ENCODE measurements at places on chromosomes 13 and 19. TPM values are rescaled to one million over a fixed set of nuclear protein-coding genes. Genes with fewer than 3 reads are reported as not detected.
A peak's percentile ranks its signal among the peaks of the same experiment; 100 is the strongest.

- no peak for DNase-seq
Measured at GRCh38 chr19:19466201-19466600, 49.1 kb downstream of the TSSK6 start.

- DNase-seq = no peak
Measured at GRCh38 chr13:109383683-109384082, 402.7 kb downstream of the IRS2 start.

DNA sequence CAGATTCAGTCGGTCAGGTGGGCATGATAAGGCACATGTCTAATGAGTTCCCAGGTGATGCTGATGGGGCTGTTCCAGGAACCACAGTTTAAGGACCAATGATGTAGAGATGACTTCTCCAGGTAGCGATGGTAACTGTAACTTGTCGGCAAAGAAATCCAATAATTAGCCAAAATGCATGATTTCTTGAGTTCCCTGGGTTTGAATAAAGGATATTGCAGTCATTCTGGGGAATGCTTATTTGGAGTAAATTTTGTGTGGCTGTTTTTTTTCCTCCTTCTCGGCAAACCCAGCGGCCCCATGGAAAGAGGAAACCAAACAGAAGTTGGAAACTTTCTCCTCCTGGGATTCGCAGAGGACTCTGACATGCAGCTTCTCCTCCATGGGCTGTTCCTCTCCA lies at the start of gene OR7C2:
Gene OR7C2 (plus strand): TSS at position 301 of the 400 bp plus-strand sequence. CDS start 0 bp downstream, at position 301.
- DNase-seq = no peak

GRCh38 chr13:65336916-65337315 lies 1893.2 kb downstream of the PCDH9 start:
- no peak for DNase-seq

DNA sequence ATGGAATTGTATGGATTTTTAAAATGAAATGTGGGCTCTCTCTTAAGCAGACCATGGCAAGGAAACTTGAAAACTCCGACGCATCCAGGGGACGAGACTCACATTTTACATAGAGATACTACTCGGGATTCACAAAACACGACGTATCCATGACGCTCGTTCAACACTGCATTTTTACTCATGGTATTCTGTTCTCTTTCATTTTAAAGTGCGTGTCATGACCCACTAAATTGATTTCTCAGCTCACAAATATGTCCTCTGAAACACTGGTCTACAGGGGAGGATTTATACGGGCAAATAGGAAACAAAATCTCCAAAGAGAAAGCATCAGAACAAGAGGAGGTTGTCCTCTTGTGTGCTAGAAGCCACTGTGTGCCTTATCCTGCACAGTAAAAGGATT lies 523.5 kb downstream of the MYO16 start:
- DNase-seq = no peak

GRCh38 chr13:101838323-101838722 lies 385.8 kb downstream of the ITGBL1 start:
- no peak for DNase-seq

GRCh38 chr13:96804174-96804573 lies 190.1 kb downstream of the OXGR1 start:
- no peak for DNase-seq

GRCh38 chr19:16373532-16373931 lies 48.9 kb downstream of the KLF2 start:
- DNase-seq = no peak

The PSG11 gene
- total RNA-seq = not detected

The PCP2 gene
- total RNA-seq = 1.7 TPM

The FPR1 gene
- total RNA-seq = 4.3 TPM

GRCh38 chr19:18086590-18087138 lies at the start of gene IL12RB1:
TSS of gene IL12RB1 (minus strand) at chr19:18086934. CDS start at chr19:18086823, 111 bp downstream.
- no peak for DNase-seq

The ANGPTL8 gene
- total RNA-seq = not detected

DNA sequence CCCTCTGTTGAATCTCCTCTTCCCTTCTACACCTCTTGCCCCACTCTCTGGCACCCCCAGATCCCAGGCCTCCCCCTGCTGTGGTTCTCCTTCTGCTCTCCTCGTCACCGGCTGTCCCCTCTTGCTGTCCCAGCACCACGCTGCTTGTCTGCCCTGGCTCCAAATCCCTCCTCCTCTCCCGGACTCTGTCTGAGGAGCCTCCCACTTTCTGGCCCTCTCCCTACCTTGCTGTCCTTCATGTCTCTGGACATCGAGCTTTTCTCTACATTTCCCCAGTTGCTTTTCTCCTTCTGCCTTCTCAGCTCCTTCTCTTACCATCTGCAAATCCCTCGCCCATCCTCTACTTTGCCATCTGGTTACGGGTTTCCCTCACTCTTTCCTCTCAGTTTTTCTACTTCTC lies 1.2 kb downstream of the ZNF347 start:
- DNase-seq = no peak

- DNase-seq = no peak
Measured at GRCh38 chr13:102003848-102004570, 397.8 kb downstream of the FGF14 start.

DNA sequence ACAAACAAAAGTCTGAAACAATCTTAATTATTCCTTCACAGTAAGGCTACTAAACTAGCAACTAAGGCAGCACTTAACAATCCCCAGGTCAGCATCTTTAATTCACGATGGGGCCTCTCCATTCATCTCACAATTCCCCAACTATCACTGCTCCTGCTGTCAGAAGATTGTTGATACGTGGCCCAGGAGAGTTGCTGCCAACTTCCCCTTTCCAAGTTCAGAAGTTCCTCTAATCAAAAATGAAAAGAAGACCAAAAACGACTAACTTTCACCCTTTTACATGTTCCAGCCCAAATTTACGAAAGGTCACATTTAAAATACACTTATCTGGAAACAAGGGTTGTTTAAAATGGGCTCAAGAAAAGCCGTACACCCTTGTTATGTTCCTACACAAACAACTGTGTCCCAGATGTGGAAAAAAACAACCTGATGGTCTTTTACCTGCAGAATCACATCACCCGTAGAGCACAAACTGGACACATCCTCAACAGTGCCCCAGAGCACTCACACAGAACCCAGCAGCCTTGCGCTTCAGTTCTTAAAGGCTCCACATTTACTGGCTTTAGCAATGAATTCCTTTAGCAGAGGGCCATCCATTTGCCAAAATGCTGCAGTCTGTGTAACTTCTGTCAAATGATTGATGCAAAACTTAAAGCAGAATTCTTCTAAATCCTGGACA lies 38.0 kb downstream of the PHF11 start:
- no peak for DNase-seq

DNA sequence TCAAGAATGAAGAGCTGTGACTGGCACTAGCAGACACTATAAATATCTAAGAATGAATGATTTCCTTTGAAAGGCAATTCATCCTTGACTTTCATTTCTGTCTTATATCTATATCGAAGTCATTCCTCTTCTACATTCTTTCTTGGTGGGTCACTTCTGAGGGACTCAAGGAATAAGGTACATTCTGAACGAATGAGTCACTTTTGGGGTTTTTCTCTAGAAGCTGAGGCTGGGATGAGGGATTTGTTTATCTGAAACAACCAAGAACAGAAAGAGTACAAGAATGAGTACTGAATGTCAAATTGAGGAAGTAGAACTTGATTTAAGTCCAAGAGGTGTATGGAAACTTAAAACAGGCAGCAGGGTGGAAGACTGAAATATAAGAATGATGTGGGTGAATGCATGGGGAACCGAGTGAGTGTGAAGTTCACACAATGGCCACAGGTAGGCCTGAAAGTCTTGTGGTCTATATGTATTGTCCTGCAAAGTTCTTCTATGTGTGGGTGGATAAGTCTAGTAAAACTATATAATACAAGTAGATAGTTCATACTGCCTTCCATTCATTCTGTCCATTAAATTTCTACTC lies 343.9 kb downstream of the OXGR1 start:
- no peak for DNase-seq

DNA sequence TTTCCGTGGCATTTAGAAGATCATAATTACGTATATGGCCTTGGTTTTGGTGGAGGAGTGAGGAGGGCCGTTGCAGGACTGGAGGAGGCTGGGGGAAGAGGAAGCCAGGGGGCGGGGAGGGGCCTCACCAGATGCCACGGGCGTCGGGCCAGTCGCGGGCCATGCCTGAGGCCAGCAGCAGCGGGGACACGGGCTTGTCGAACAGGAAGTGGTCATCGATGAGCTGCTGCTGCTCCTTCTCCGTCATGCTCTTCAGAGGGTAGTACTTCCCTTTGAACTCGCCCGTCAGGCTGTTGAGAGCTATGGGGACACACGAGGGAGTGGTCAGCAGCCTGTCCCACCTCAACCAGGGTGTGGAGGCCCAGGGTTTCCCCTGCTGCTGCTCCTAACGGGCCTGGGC lies 11.1 kb downstream of the CKM start:
- no peak for DNase-seq

The DNAAF3 gene
- 1.6 TPM for total RNA-seq

GRCh38 chr19:18278521-18279265 lies 2.7 kb downstream of the JUND start:
- DNase-seq = no peak

The STRN4 gene
- 67.6 TPM for total RNA-seq

The CEACAM16 gene
- total RNA-seq = not detected

The F10 gene
- 9.4 TPM for total RNA-seq

DNA sequence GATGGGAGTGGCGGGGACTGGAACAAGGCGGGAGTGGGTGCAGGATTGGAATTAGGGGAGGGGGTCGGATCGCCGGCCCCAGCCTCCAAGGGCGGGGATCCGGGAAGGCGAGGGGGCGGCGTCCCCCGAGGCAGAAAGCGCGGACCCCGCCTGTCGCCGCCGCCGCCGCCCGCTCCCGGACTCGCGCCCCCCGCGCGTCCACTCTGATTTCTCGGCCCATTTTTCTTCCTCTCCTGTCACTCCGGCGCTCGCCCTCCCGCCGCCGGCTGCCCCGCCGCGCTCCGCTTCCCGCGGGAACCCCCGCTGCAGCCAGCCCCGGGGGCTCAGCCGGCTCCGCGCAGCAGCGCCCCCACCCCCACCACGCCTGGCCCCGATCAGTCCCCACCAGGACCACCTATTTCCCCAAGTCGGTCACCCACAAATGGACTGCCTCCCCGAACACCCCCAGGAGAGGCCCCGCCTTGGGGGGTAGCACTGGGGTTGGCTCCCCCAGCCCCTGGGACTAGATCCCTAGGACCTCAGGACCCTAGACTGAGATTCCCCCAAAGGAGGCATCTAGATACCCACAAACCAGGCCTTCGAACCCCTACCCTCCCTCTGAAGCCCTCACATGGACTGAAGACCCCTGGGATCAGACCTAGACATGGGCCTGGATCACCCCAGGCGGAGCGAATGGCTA lies 12.6 kb upstream of the ERFL start:
- no peak for DNase-seq

DNA sequence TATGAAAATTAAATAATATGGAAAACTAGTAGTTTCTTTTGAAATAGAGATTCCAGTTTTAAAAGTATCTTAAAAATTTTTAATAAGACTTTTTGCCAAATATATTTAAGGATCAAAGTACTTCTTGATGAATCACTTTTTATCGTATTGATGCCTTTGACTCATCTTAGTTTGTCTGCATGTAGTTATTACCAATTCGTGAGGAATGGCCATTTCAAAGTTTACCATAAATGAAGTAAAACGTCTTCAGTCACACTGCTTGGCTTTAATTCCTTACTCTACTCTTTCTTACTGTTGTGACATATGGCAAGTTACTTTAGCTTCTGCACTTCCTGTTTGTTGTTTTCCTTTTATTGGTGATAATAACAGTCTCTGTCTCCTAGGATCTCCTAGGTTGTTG lies 38.3 kb downstream of the NDFIP2 start:
- DNase-seq = no peak

The IQCN gene
- 5.9 TPM for total RNA-seq

- DNase-seq = no peak
Measured at GRCh38 chr19:28691683-28692082, 521.3 kb downstream of the UQCRFS1 start.

The COX6B2 gene
- total RNA-seq = 3.7 TPM

The KMT5C gene
- 12.0 TPM for total RNA-seq

DNA sequence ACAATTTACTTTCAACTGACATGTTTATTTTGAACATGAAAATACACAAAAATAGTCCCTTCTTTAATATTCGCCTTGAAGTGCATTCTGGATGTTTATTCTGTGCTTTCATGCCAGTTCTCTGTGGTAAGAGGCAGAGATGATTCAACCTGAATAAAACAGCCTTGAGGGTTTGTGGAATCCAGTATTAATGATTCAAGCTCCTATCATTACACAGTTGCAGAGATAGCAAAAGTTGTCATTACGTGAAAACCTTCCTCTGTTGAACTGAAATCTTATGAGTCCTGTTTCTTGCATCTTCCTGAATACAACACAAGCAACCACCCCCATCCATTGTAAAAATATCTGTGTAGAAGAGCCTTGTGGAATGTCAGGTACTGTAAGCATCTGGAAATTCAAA lies 142.3 kb upstream of the HTR2A start:
- no peak for DNase-seq

- DNase-seq = no peak
Measured at GRCh38 chr19:9971166-9971897, 35.0 kb upstream of the OLFM2 start.

The IGFL3 gene
- not detected for total RNA-seq

DNA sequence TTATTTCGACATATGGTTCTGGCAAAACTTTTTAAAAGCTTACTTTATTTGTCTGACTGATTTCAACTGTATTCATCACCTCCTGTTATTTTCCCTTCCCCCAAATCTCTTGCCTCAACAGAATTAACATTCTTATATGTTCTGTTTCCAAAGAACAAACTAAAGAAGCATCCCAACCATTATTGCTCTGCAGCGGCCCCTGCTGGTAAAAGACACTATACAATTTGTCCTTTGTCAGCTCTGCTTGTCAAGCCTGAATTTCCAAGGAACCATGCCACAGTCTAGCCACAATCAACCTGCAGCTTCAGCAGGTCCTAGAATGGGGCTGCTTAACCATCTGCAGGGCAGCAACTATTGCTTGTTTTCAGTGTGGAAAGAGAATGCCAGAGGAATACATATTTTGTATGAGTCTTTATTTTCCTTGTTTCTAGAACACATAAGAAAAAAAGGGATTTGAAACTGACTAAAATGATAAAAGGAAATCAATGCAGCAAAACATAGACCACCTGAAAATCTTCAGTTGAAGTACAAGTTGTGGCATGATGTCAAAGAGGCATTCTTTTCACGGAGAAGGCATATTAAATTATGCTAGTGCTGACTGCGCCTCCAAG lies 845.3 kb downstream of the DIAPH3 start:
- peak; percentile 61 for DNase-seq

The ACP7 gene
- 1.8 TPM for total RNA-seq

The FLT3LG gene
- total RNA-seq = 12.7 TPM

DNA sequence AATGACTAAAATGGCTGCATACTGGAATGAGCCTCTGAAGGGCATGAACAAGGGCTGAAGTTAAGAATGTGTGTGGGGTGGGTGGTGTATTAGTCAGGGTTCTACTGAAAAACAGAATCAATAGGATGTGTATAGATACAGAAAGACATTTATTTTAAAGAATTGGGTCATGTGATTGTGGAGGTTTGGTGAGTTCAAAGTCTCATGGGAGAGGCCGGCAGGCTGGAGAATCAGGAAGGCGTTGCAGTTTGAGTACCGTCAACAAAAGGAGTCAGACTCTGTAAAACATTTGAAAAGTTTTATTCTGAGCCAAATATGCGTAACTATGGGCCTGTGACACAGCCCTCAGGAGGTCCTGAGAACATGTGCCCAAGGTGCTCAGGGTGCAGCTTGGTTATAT lies 24.5 kb upstream of the CYSLTR2 start:
- DNase-seq = no peak

The SPRED3 gene
- 2.1 TPM for total RNA-seq
